ENCODE measurements at places on chromosomes 2 and 18.

DNA sequence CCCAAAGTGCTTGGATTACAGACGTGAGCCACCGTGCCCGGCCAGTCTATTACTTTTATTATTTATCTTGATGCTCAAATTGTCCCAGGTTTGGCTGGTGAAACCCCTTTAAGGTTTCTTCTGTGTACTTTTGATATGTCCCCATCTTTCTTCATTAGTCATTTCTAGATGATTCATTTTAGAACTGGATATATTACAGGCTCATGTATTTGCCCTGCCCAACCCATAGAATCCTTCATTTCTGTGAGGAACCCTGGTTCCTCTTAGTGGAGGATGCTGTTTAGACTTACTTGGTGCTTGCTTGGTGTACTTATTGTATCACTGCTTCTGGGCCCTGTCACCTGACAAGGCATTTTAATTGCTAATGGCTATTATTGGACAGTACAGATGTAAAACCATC, 40.1 kb downstream of the KCMF1 start:
- no peak for DNase-seq

DNA sequence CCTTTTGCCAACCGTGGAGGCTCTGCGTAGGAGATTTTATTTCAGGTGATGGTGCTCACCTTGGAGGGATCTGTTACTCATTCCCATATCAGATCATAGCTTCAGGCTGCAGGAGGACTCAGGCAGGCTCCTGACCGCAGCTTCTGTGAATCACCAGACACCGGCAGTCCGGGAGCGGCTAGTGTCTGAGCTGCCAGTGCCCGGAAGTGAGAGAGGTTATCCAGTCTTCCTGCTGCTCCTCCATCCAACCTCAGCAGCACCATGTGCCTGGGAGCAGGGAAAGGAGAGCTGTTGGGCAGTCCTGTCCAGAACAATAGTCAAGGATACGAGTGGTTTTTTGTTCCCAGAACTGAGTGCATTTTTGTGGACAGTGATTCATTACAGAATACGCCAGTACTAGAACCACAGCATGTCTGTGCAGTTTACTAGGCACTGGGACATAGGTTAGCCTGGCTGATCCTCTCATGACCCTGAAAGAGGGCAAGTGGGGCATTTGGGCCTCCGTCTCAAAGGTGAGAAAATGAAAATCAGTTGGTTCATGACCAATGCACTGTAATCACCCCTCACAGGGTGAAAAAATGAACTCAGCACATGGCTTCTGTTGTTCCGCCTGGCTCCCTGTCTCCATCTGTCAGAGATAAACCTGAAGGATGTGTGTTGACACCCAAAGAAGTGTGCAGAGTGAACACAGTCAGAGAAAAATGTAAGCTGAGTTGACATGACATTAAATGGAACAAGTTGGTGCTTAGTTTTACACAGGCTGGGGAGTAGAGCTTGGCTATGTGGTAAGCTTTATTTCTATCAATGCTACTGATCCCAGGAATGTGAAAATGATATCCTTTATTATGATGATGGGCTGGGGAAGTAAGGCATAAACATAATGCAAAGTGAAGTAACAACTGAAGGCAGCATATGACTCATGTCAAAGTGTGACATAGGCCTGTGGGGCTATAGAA, 12.2 kb downstream of the FHOD3 start:
- DNase-seq = peak; percentile 80

DNA sequence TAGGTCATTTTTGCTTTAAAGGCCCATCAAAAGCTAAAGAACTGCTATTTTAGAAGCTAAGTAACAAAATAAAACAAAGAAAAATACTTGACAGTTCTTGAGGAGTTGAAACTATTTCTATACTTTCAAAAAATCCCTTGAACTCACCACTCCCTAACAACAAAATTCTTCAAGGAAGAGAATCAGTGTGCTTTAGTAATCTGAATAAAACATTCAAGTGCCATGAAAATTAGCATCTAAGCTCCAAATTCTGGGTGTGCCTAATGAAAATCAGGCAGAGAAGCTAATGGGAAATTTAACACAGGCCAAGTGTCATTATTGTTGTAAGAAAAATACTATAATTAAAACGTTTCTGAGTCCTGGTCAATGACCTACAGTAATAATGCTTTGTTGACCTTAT, 456.3 kb downstream of the ZEB2 start:
- no peak for DNase-seq

DNA sequence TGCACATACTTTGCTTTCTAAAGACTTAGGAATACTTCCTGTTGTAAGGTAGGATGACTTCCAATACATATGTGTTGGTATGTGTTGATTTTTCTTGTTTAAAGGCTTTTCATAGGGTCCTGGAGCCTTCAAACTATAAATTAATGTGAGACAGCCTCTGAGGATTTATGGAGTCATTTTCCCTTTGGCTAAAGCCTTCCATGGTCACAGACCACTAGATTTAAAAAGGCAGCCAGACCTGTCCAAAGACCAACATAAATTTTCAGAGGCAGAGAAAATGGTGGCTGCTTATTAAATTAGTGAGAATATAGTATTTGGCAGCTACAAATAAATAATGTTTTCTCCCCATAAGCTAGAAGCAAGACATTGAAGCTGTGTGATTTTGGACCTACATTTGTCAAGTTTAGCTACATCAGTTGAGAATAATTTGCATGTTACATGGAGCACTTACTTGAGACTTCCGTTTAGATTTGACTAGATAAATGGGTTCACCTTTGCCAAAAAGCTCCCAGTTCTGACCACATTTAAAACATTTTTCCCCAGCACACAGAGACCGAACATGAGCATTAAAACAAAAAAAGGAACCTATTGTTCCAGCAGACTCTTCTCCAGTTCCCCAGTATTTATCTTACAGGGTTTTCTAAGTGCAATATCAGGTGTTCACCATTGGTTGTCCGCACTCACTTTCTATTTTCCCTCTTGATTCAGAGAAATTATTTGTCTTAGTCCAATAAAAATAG, 402.9 kb downstream of the PARD3B start:
- DNase-seq = no peak

DNA sequence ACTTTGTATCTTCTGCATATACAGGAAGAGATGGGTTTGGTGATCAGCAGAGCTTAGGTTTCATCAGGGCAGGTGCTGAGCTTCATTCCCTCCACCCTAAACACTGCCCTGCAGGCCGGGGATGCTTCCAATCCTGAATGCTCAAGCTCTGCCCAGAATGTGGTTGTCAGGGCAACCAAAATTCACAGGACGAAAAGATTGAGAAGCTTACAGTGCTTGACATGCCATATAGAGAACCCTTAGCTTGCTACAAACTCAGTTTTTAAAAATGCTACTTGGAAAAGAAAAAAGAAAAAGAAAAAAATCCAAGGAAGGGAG, 65.6 kb downstream of the SH3RF3 start:
- no peak for DNase-seq

DNA sequence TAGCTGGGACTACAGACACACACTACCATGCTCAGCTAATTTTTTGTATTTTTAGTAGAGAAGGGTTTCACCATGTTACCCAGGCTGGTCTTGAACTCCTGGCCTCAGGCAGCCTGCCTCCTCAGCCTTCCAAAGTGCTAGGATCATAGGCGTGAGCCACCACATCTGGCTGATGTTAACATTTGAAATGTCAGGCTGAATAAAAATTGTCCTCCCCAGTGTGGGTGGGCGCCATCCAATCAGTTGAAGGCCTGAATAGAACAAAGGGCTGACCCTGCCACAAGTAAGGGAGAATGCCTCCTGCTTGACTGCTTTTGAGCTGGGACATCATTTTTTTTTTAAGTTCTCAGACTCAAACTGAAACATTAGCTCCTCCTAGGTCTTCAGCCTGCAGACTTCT, 21.0 kb upstream of the RHOB start:
- DNase-seq = no peak

DNA sequence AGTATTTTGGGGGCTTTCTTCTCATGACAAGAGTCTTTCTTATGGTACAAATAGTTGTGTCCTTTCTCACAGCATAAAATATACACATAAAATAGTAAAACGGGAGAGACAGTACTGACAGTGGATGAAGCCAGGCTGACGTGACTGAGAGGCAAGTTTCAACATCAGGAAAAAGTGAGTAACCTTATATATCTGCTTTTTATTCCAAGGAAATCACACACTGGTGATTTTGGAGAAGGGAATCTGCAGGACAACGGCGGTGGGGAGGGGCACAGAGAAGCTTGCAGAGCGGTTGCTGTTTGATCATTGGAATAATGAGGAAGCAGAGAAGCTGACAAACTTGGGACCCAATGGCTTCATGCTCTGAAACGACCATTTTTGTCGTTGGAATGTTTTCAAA, 130.6 kb upstream of the ZNF236 start:
- no peak for DNase-seq

DNA sequence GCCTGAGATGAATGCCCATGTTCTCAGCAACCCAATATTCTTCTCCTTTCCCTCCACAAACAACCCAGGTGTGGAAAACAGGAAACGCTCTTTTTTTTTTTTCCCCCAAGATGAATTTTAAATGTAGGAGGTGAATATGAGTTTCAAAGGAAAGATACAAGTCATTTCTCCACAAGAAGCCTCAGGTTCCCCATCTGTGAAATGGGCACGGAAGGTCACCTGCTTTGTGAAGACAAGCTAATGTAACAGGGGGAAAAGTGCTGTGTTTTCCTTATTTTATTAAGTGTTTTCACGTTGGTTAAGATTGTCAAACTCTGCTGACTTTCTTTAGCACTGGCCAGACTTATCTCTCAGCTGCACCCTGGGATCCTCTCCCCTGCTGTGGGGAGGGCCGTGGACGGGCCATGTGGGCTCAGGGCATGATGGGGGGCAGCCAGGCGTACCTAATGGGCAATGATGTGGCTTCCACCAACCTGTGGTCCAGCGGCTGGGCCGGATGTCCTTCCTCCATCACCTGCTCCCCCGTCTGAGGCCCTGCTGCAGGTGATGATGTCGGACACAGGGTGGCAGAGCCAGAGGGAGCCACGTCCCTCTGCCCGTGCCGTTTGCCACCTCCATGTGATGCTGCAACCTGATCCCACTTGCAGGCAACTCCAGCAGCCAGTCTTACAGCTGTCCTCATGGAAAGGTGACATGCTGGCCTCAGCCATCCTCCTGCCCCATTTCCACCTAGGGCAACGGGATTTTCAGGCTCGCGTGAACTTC, 130.0 kb upstream of the PXDN start:
- no peak for DNase-seq

DNA sequence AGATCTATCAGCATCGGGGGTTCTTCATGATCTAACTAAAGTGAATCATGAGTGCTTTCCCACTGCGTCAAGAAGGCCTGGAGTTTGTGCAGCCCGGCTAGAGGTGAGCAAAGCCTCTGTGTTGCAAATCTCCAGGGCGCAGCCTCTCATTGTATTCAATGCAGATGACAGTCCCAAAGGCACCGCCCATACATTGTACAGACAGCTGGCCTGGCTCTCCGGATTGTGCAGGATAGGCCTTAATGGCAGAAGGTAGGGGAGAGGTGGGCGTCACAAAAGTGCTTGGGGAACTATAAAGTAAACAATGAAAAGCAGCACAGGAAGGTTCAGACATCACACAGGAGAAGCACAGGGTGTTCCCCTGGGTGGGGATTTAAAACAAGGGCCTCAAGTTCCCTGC, 907 bp upstream of the GYPC start:
- DNase-seq = peak; percentile 9

All from dermis blood vessel endothelial cell (primary cell).